Spinal cord (tissue), 10 donors: ENCODE measurements at places on chromosomes 2 and 18. TPM values are rescaled to one million over a fixed set of nuclear protein-coding genes. Genes with fewer than 3 reads are reported as not detected.

Gene DSG1
- not detected for polyA plus RNA-seq

Gene AMER3
- polyA plus RNA-seq = 11.4 TPM

Gene CD8B2
- 0.59 TPM for polyA plus RNA-seq

Gene UGT1A8
- polyA plus RNA-seq = not detected

Gene TM4SF20
- 0.35 TPM for polyA plus RNA-seq

Gene APOB
- 0.30 TPM for polyA plus RNA-seq

Gene MALL
- polyA plus RNA-seq = 3.3 TPM

Gene LCT
- polyA plus RNA-seq = 0.08 TPM

Gene LOXL3
- polyA plus RNA-seq = 18.8 TPM

Gene CCDC88A
- polyA plus RNA-seq = 216 TPM

Gene SLC16A14
- polyA plus RNA-seq = 35.8 TPM

Gene FMNL2
- 173 TPM for polyA plus RNA-seq

Gene RESP18
- 7.0 TPM for polyA plus RNA-seq

Gene HOXD13
- polyA plus RNA-seq = not detected

Gene PCARE
- polyA plus RNA-seq = not detected

Gene NCK2
- polyA plus RNA-seq = 61.0 TPM

Gene INPP5D
- 22.6 TPM for polyA plus RNA-seq

Gene MAP2
- polyA plus RNA-seq = 397 TPM

Gene CCDC74A
- polyA plus RNA-seq = 25.1 TPM

Gene FAHD2B
- polyA plus RNA-seq = 17.4 TPM

Gene HDAC4
- polyA plus RNA-seq = 25.2 TPM

Gene STPG4
- 0.35 TPM for polyA plus RNA-seq

Gene PTH2R
- polyA plus RNA-seq = 1.2 TPM

Gene UBE2F
- polyA plus RNA-seq = 71.6 TPM

Gene WNT6
- 1.7 TPM for polyA plus RNA-seq

Gene CRYBA2
- 0.63 TPM for polyA plus RNA-seq

Gene APCDD1
- polyA plus RNA-seq = 358 TPM

Gene LTBP1
- polyA plus RNA-seq = 26.3 TPM

Gene REG3G
- polyA plus RNA-seq = not detected

Gene UGT1A4
- polyA plus RNA-seq = not detected

Gene TACR1
- polyA plus RNA-seq = 7.8 TPM

Gene HOXD3
- 18.1 TPM for polyA plus RNA-seq

Gene STRN
- 77.0 TPM for polyA plus RNA-seq

Gene KCNJ13
- polyA plus RNA-seq = 8.6 TPM

Gene CYS1
- 4.0 TPM for polyA plus RNA-seq

Gene TRMT61B
- 23.5 TPM for polyA plus RNA-seq

Gene AGAP1
- polyA plus RNA-seq = 79.4 TPM

Gene SKOR2
- 5.2 TPM for polyA plus RNA-seq

Gene OXER1
- polyA plus RNA-seq = 2.7 TPM

Gene FEV
- polyA plus RNA-seq = 0.11 TPM

Gene CASP8
- polyA plus RNA-seq = 5.1 TPM

Gene SP110
- 13.7 TPM for polyA plus RNA-seq

Gene ITGB6
- polyA plus RNA-seq = 0.30 TPM
